ENCODE measurements at places on chromosomes 1 and 21.

- DNase-seq = no peak
Observed at GRCh38 chr1:224637936-224638335, 21.8 kb downstream of the CNIH3 start.

DNA sequence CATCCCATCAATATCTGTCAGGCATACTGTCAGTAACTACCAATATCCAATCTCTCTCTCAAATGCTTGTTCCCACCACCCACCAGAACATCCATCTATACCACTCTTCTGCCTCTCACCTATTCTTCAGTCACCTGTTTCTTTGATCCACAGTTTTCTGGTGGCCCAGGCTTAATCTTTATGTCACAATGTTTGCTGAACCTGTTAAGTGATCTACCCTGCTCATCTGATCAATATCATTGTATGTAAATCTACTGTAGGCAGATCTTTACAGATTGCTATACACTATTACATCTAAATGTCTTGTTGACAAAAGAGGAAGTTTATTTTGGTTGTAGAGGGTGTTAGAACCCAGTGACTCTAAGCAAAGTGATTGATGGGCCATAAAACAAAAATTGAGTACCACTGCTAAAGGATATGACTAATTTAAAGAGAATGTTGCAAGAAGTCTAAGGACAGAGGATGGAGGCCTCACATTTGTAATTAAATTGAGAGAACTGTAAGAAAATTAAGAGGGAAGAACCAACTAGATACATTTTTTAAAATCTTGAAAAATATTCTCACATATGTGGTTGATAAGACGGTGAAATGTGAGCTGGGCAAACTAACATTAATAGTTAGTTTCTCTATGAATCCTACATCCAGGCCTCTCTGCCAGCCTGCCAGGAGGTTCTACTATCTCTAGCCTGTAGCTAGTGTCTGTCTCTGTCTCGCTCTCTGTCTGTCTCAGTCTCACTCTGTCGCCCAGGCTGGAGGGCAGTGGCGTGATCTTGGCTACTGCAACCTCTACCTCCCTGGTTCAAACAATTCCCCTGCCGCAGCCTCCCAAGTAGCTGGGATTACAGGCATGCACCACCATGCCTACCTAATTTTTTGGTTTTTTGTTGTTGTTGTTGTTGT lies 34.1 kb downstream of the EGLN1 start:
- no peak for DNase-seq

DNA sequence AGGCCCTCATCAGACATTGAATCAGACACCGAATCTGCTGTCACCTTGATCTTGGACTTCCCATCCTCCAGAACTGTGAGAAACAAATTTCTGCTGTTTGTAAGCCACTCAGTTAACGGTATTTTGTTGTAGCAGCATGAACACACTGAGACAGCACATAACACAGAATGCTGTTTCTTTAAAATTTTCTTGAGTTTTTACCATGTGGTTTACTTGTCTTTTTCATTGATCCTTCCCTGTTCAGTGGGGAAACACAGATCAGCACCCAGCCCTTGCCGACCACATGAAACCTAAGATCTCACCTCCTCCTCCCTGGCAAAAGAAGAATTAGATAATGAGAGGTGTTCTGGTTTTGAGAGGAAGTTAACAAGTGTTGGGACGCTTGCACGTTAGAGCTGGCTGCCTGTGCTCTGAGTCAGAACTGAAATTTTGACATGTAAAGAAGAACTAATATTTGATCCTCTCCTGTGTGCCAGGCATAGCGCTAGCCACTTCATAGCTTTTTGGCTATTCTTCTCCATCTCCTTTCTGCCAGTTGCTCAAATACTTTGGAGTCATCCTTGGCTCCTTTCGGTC lies 179.6 kb downstream of the DHRS3 start:
- DNase-seq = peak; percentile 75

- DNase-seq = peak; percentile 89
Observed at GRCh38 chr1:156217871-156218270, 5.1 kb downstream of the PMF1 start.

DNA sequence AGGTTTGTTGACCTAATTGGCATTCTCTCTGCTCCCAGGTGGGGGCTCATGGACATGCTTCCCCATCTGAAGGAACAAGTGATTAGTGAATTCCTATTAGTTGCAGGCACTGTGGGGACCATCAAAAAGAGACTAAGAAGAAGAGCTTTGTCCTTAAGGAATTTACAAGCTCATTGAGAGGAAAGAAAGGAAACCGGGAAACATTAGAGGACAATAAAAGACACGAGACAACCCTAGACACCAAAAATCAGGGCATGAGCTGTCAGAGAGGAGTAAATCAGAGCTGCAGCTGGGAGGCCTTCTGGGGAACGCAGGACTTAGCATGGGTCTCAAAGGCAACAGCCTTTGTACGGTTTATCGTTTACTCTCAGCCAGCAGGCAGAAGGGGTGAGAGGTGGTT lies 45.1 kb downstream of the BACE2 start:
- DNase-seq = no peak

DNA sequence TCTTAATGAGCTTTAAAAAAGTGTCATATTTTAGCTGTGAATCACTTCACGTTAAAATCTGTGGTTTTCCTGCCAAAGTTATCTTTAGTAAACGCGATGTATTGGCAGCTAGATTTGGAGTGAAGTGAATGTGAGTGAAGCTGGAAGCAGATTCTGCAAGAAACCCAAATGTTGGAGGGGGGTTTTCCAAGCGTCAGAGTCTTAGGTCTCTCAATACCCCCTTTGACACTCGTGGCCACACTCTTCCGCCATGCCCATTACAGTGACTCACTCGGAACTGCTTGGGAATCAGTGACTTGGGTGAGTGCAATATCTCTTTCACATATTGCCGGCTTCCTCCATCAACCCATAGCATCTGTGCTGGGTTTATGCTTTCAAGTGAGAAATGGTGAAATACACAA lies 17.5 kb downstream of the B3GALT5 start:
- DNase-seq = no peak

- no peak for DNase-seq
Observed at GRCh38 chr1:156706657-156707416, 1.5 kb upstream of the CRABP2 start.

- no peak for DNase-seq
Observed at GRCh38 chr1:212975111-212975918, 25.0 kb downstream of the VASH2 start.

DNA sequence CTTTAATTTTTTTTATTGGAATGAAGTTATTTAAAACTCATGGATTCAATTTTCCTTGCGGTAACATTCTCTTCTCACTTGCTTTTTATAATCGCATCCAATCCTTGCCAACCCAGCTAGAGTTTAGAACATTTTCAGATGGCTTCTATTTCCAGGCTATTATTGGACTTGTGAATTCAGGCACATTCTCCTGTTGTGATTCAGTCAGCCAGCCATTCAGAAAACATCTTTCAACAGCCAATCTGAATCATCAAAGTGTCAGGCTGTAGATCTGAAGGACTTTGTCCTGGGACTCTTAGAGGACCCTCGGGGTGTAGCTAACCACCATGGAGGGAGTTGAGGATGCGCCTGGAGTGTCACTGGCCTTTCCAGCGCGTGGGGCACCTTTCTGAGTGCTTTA lies 92.4 kb downstream of the PRDM2 start:
- DNase-seq = no peak

DNA sequence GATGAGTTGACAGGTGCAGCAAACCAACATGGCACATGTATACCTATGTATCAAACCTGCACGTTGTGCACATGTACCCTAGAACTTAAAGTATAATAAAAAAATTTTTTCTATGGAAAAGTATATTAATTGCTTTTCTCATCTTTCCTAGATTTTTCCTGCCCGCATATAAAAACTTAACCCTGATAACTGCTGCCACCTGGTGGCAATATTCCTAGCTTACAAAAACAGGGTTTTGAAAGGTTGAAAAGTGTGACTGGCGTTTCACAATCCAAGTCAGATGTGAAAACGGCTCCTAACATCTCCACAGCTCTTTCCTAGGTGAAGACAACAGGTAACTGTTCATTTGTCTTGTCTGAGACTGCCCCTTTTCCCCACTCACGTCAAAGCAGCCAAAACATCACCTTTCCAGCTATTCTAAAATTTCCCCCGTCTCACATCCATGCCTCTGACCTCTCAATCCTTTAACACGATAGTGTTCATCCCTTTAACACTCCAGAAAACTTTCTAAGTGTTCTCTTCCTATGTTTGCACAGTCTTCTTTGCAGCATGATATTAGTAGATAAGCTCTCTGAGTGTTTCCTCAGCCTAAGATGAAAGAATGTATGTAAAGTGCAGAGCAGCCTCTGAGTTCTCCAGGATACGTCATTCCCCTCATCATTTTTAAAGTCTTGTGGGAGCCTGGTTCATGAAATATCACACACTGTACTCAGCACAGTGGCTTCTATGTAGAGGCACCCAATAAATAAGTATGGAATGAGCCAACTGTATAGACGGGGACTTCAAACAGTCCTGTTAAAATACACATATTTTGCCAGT lies 27.5 kb downstream of the OVGP1 start:
- peak; percentile 50 for DNase-seq

GRCh38 chr1:193524616-193525015 lies 338.2 kb upstream of the B3GALT2 start:
- no peak for DNase-seq

GRCh38 chr1:27961646-27962221 lies 2.0 kb downstream of the XKR8 start:
- DNase-seq = no peak

DNA sequence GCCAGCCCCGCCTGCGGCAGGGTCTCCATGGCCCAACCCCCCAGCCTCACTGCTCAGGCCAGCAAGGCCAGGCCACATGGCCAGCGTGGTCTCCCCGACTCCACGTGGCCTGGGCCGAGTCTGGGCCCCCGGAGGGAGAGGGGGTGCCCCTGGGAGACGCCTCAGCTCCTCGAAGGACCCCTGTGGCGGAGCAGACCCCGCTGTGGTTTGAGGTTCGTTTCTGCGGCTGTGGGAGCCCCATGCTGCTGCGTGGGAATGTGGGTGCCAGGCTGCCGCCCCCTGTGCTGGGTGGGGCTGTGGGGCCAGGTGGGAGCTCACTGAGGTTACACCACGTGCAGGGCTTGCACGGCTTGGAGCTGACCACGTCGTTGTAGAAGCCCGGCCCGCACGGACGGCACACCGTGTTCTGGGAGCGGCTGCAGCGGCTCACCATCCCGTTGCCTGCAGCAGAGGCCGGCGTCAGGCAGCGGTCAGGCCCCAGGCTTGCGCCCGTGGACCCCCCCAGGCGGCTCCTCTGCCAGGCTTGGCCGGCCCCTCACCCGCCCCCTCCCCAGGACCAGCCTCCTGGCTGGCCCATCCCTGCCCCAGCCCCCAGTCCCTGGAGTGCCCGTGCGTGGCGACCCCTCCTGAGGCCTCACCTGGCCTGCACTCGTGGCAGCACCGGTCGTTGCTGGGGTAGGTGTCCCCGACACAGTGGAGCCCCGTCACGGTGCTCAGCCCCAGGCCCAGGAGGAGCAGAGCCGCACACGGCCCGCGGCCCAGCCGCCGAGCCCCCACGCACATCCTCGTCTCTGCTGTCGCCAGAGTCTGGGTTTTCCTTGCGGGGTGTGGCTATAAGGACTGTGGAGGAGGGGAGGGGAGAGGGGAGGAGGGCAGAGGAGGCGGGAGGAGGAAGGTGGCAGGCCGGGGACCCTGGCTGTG lies at the start of gene TNFRSF4:
Gene TNFRSF4 (minus strand): TSS at position 809 of the 921 bp plus-strand sequence. CDS start 26 bp downstream, at position 783.
- DNase-seq = no peak

GRCh38 chr21:43882952-43883545 lies 18.0 kb downstream of the AGPAT3 start:
- no peak for DNase-seq

GRCh38 chr1:41498391-41498790 lies 13.9 kb upstream of the EDN2 start:
- no peak for DNase-seq

DNA sequence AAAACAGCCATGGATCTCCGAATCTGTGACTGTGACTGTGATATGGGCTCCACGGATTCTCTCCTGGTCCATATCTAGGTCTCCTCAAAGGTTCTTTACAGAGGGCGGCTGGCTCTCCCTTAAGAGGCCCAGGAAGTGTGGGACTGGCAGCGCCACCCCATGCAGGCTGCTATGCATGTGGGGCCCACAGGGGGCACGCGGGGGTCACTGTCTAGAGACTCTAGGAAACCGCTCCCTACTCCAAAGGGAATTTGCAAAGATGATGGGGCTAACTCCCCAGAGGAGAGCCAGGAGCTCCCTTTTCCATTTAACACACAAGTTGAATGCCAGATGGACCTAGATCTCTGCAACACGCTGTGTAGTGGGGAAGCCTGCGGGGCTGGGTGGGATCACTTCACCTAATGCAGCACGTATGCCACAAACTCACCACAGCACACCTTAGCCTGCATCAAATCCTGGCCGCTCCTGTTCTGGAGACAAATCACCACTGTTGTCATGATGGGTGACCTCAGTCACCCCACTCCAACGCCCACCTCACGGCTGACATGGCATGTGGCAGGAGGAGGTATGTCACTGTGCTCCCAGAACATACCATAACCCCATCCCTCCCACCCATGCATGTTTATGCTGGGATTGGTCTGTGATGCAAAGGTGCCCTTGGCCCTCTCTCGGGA lies 61.7 kb downstream of the SLC45A1 start:
- DNase-seq = no peak

- DNase-seq = no peak
Observed at GRCh38 chr1:41713557-41714327, 205.0 kb downstream of the HIVEP3 start.

DNA sequence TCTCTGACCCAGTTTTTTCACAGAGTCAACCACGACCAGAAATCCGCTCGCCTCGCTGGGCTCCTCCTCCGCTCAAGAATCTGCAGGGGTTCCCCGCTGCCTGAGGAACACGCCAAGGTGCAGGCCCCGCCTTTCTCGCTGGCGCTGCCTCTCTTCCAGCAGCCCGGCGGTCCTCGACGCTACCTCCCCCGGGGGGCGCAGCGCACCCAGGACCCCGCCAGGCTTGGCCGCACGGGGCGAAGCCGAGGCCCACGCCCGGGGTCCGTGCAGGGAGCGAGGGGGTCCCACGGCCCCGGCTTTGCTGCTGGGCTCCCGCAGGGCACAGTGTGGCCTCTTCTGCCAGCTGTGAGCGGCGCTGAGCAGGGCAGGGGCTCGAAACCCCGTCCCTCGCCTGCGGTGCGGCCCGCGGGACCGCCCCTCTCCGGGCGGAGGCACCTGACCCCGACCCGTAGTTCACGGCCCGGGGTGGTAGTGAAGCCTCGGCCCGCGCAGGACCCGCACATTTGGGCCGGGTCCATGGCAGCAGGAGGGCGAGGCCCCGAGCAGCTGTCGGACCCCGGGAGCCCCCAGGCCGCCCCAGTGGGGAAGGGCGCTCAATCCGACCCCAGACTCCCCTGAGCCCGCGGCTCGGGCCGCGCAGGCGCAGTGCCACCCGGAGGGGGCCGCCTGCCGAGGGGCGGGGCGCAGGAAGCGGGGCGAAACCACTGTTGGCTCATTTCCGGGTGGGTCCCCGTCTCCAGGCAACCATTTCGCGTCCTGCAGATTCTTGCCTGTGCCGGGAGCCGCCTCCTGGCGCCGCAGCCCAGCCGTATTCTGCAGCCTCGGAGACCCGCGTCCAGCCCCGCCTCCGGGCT lies 10.0 kb upstream of the MMEL1 start:
- DNase-seq = peak; percentile 94

GRCh38 chr1:172135076-172135672 lies 285.3 kb upstream of the C1orf105 start:
- DNase-seq = peak; percentile 45

DNA sequence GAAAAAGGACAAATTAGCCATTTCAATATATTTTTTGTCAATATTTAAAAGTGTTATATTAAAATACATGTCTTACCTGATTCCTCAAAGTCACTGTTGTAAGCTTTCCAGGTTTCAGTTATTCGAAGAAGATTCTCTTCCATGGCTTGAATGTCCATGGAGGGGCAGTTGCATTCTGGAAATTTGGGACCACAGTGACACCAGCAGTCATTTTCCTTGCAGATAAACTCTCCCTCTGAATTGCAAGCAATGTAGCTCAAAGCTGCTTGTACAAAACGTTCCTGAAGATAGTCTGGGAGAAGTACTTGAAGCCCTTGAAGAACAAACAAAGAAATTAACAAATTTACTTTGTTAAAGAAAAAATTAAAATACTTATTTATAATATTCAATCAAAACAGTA lies 251.7 kb downstream of the BRINP3 start:
- no peak for DNase-seq

Data from CD4-positive, alpha-beta T cell treated with Interleukin-15 for 4 hours (primary cell).